ENCODE measurements at places on chromosomes 6 and 20.

GRCh38 chr6:13407709-13408695 lies 79.4 kb downstream of the GFOD1 start:
- DNase-seq = no peak

DNA sequence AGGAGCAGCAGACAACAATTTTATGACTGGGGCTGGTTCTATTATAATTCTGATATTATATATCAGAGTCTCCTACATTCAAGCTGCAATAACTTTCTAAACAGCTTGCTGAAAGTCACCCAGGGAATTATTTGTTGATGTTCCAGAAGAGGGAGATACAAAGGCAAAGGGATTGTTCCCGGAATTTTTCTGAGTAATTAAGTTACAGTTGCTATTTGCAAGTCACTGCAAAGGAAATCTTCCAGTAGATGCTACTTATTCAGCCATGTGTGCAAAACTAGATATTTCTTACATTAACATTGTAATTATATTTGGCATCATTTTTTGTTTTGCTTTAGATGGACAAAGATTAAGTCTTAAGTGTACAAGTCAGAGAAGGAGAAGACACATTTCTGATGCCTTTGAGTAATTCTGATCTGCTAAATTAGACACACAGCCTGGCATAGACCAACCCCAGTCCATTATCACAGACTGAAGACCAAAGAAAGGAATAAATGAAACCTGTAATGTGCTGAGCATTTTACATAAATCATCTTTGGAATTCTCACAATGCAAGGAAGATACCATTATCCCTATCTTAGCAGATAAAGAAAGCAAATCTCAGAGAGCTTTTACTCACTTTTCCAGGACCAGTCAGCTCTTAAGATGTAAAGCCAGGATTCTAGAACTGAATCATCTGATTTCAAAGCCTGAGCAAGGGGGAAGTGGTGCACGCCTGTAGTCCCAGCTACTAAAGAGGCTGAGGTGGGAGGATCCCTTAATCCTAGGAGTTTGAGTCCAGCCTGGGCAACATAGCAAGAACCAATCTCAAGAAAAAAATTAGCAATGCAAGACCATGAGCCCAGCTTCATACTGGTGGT lies 62.6 kb upstream of the AKAP12 start:
- no peak for DNase-seq

GRCh38 chr20:63150391-63150898 lies 65.5 kb downstream of the YTHDF1 start:
- DNase-seq = no peak

GRCh38 chr20:19291024-19291817 lies 78.8 kb downstream of the SLC24A3 start:
- DNase-seq = no peak

- DNase-seq = no peak
Observed at GRCh38 chr6:80605165-80605989, 498.9 kb downstream of the BCKDHB start.

GRCh38 chr6:12709556-12710232 lies 6.9 kb upstream of the PHACTR1 start:
- no peak for DNase-seq

- DNase-seq = no peak
Observed at GRCh38 chr6:50815436-50816114, 3.1 kb upstream of the TFAP2B start.

DNA sequence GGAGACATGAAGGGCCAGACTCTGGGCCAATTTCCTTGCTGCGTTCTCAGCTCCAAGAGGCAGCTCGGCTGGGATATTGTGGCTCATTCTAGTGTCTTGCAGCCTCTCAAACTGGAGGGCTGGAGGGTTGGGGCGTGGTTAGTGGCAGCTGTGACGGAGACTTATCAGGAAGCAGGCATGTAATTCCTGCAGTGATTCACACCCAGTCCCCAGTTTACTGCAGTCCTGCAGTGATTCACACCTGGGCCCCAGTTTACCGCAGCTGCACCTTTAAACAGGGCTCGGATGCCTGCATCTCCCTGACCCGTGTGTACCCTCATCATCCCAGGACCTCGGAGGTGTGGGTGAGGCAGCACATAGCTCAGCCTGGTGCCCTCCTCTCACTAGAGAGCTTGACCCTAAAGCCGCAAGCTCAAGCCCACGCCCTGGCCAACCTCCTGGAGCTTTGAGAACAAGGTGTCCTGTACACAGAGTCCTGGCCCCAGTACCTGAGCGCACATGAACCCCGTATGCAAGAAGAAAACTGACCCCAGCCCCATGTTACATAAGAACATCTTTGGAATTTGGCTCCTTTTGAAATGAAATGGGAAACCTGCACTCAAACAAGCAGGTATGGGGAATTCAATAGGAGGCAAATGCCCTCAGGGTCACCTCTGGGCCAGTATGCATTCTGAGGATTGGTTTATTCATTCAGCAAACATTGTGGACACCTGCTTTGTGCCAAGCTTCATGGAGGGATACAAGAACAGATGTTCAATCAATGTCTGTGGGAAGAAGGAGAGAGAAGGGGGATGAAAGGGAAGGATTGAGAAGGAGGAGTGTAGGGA lies 55.3 kb upstream of the FAM83D start:
- no peak for DNase-seq

DNA sequence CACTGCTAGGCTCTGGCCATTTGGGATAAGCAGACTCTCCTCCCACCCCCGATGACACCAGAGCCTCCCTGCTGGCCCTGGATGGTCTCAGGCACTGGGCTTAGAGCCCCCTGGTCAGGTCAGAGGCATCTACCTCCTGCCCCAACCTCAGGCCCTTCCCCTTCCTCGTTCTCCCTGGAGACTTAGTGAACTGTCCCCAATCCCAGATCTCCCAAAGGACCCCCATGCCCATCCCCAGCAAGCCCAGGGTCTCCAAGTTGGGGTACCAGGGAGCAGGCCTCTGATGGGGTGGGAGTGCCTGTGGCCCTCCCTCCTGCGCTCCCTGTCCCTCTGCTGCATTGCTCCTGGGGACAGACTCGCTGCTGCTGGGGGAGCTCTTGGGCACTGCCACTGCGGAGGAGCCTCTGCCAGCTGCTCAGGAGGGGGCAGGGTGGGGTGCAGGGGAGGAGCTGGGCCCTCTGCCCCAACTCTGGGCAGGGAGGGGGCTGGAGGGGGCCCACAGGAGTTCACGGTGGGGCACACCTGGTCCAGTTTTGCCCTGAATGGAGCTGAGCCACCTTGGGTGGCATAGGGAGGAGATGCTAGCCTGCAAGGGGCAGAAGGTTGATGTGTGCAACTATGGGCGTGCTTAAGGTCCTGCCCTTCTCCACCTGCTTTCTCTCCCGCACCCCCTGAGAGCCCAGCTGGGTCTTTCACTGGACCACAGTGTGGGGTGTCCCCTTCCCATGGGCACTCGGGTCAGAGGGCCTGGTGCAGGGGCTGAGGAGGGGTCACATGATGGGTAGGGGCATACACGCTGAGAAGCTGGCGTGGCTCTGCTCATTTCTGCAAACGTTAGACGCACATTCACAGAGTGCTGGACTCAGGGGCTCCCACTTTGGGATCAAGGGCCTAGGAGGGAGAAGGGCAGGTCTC lies 40.4 kb downstream of the SPDEF start:
- no peak for DNase-seq

GRCh38 chr6:40399888-40400457 lies 187.2 kb downstream of the LRFN2 start:
- no peak for DNase-seq

DNA sequence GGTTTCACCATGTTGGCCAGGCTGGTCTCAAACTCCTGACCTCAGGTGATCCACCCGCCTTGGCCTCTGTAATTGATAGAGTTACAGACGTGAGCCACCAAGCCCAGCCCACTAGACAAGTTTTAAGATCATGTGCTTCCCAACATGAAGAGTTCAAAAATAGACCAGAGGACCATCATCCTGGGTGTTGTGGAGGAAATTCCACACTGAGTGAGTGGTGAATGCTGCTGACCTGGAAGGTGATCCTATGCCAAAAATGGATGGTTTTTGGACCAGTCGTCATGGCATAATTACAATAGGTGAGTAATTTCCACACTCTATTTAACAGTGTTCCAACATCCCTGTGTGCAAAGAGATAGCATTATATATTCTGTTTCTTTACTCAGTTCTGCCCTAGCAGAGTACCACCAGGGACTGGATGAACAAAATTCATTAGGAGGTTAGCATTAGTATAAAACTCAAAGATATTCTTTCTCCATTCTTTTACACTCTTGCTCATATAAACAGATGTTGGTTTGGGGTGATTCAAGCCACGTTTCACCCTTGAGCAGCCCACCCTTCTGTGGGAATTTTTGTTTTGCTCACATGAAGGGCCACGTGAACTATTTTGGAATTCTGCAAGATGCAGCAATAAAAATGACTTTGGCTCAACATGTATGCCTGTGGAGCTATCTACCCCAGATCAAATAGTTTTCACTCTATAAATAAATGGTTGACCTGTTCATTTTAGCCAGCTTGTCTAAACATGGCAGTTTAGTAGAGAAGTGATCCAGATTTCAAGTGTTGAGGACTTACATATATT lies 206.2 kb upstream of the TCF21 start:
- DNase-seq = no peak

- DNase-seq = no peak
Observed at GRCh38 chr20:17845701-17846475, 122.7 kb downstream of the SNX5 start.
